ENCODE measurements at places on chromosomes 7 and 10.

GRCh38 chr10:51507476-51507875, 191.9 kb downstream of the CSTF2T start:
- no peak for DNase-seq

DNA sequence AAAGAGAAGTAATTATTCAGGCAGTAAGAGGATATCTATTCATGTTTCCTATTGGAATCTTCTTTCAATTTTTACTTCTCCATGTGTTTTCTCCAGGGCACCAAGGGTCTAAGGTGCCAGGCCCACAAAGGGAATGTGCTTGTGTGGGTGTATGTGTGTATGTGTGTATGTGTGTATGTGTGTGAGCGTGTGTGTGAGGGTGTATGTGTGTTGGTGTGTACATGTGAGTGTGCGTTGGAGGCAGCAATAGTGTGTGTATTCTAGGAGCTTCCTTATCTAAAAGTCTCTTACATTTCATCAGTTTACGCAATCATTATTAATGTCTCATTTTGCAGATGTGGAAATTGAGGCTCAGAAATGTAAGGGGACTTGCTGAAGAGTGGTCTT, 28.3 kb downstream of the RAMP3 start:
- no peak for DNase-seq

GRCh38 chr10:71613261-71613777, 106.3 kb downstream of the C10orf105 start:
- DNase-seq = peak; percentile 52

- DNase-seq = no peak
Measured at GRCh38 chr7:141012696-141013344, 1.9 kb downstream of the MRPS33 start.

DNA sequence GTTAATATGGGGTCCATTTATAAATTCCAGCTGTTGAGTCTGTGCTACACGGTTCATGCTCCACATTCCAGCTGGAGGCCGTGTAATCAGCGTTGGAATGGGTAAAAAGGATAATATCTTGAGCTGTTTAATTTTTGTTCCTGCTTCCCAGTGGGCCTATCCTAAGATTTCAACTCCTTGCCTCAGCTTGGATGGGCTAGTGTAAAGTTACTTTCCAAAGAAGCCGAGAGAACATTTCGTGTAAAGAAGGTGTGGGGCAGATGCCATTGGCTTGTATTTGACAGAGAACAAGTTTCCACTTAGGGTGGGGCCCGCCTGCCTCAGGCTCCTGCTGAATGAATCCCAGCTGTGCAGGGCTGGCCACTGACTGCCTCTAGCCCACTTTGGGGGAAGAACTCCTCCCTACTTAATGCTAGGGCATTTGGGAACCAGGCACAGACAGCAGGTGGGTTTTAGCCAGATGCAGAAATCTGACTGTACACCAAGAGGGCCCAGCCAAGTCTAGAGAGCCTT, 125.9 kb upstream of the LYZL2 start:
- DNase-seq = no peak

GRCh38 chr10:99693933-99694583, 34.7 kb downstream of the ENTPD7 start:
- DNase-seq = no peak

- DNase-seq = no peak
Measured at GRCh38 chr10:98623176-98623575, 176.4 kb upstream of the HPS1 start.

DNA sequence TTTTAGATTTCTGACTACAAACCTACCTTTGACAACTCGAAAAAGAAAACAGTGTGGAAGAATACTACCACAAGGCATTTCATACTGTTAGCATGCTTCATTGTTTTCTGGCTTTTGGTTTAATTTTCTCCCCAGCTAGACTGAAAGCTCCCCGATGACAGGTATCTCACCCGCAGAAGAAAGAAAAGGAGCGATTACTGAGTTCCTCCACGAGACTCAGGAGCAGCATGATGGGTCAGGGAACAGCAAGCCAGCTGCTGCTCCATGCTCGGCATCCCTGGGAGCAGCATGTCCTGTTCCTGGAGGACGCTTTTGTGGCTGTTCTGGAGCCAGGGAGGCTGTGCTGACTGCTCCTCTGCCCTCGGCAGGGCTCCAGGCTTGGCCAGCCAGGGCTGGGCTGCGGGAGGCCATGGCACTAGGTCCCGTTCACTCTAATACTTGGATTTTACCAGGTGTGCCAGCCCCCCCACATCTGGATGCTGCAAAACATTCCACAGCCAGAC, 133.4 kb downstream of the PRKAG2 start:
- DNase-seq = peak; percentile 93

GRCh38 chr10:61612450-61612849, 50.3 kb upstream of the CABCOCO1 start:
- no peak for DNase-seq

DNA sequence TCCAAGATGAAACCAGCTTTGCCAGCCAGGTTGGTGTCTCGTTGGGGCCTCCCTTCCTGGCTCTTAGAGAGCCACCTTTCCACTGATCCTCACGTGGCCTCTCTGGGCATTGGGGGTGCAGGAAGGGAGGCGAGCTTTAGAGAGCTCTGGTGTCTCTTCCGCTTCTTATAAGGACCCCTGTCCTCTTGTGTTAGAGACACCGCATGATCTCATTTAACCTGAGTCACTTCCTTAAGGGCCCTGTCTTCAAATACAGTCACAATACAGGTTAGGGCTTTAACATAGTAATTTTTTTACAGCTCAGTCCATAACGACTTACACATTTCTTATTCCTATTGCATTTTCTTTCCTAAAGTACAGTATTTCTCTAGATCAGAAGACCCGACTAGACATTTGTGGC, 535.8 kb downstream of the SDK1 start:
- no peak for DNase-seq
